Breast epithelium (tissue), 4 donors: ENCODE measurements at places on chromosomes 7 and 10. TPM values are rescaled to one million over a fixed set of nuclear protein-coding genes. Genes with fewer than 3 reads are reported as not detected.
A peak's percentile ranks its signal among the peaks of the same experiment; 100 is the strongest.

DNA sequence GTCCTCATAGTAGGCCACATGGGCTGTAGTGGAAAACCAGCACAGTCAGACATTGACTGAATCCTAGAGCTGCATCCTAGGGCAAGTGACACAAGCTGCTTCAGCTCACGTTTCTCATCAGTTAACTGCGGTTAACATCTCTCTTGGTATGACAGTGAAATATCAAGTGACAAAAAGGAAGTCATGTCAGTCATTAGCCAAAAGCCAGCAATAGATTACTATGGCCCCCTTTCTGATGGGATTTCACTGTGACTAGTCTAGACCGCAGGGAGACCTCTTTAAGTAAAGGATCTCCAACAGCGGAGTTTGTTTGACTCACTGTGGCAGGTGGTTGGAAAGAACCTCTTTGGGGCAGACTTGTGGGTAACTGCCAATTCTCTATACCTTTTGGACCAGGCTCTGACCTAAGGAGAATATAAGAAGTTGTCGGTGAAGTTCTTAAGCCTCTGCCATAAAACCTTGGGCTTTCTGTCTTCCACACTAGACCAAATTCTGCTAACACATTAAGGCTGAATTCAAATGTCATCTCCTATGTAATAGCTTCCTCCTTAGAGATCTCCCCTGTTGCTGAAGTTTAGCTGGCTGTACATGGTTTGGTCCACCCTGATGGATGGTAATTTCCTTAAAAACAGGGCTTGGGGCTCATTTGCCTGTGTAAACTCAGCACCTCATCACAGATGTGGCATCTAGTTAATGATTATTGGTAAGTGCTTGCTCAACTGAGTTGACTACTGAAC lies 115.3 kb downstream of the SGMS1 start:
- no peak for DNase-seq
- no peaks in the 10 kb centered on the region for H3K36me3 ChIP-seq
- no peak overlapping the region for H3K4me3 ChIP-seq

DNA sequence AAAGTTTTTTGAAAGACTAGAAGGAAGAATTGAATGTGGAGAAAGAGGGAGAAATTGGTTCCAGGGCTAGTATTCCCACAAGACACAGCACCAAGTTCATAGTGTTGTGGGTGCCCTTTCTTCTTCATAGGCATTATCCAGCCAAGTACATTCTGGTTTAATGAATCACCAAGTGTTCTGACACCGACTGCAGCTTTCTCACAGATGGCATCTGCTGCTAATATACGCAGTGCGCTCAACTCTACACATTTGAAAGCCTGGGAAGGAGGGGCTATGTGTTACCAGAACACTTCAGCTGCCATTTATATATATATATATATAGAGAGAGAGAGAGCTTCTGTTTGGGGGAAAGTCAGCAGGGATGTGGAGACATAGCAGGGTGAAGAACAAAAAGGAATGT lies 1168.4 kb downstream of the GATA3 start:
- DNase-seq, result no peak
- H3K27me3 ChIP-seq, result no peaks in the 10 kb centered on the region
- H3K36me3 ChIP-seq, result no peaks in the 10 kb centered on the region
- no peaks in the 10 kb centered on the region for H3K4me1 ChIP-seq
- no peak overlapping the region for H3K27ac ChIP-seq

- no peak overlapping the region for H3K27ac ChIP-seq
- no peak overlapping the region for H3K4me3 ChIP-seq
- H3K36me3 ChIP-seq, result no peaks in the 10 kb centered on the region
- H3K27me3 ChIP-seq, result no peaks in the 10 kb centered on the region
- no peak for DNase-seq
Measured at GRCh38 chr7:115293628-115294240, 371.8 kb downstream of the MDFIC start.

The DENND2A gene
- total RNA-seq, result 6.9 TPM

The DCLRE1A gene
- total RNA-seq, result 4.3 TPM

DNA sequence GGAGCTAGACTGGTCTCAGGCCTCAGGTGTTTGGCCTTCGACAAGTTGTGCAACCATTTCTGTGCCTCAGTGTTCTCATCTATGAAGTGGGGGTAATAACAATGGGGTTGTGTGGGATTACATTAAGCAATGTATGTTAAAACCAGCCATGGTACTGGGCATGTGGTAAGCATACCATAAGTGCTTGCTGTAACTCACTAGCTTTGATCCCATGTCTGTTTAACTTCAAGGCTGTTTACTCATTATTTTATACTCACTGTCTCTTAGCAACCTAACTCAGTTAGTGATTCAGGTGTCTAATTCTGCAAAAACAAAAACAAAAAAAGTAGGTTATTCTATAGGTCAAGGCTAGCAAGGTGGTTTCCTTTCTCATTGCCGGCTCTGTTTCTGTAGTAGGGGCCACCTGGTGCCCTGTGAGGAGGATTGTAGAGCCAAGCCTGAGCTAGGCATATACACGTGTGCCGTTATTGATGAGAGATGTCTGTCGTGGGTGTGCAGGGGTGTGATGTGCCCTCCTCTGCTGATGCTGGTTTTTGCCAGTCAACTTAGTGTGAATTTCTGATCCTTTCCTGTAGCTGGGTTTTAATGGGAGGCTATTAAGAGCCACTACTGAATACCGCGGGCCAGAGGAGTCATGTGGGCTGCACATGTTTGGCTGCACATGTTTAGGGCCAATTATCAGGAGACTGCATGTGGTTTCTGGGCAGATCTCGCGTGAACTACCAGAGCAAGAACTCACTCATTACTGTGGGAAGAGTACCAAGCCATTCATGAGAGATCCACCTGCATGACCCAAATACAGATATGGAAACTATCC lies 56.2 kb downstream of the EEPD1 start:
- no peaks in the 10 kb centered on the region for H3K27me3 ChIP-seq
- H3K36me3 ChIP-seq, result no peaks in the 10 kb centered on the region
- DNase-seq, result no peak
- peak overlapping the region; percentile 44 for H3K27ac ChIP-seq
